ENCODE measurements at places on chromosomes 12 and 14. TPM values are rescaled to one million over a fixed set of nuclear protein-coding genes. Genes with fewer than 3 reads are reported as not detected.

GRCh38 chr12:101501410-101501995 lies 26.4 kb downstream of the SPIC start:
- DNase-seq: no peak

DNA sequence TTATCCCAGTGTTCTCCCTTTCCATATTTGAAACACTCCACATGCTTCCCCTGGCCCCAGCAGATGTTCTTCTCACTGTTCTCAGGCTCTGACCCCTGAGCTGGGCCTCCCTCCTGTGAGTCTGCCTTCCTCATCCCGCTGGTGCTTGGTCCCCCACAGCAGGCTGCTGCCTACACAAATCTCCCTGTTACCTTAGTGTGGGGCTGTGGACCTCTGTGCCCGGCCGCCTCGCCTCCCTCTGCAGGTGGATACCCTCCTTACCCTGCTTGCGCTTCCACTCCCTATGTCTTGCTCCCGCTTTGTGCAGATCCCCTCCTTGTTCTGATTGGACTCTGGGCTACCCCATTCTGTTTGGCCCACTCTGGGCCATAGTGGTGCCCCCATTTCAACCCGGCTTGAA lies 6.9 kb downstream of the DERA start:
- DNase-seq: no peak

DNA sequence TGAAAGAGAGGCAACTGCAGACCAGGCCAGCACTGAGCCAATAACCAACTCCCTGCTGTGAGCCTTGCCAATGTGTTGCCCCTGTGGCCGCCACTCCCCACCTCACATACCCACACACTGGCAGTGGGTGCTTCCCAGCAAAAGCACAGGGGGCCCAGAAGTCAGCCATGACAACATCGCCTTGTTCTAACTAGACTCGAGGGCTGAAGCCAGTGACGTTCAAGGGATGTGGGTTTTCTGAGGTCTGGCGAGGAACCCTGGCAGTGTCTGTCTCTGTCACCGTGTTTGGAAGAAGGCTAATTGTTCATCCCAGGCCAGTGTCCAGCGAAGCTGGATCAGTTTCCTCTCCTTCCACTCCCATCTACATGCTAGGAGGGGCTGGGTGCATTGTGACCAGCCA lies 311.8 kb upstream of the AMIGO2 start:
- no peak for DNase-seq

DNA sequence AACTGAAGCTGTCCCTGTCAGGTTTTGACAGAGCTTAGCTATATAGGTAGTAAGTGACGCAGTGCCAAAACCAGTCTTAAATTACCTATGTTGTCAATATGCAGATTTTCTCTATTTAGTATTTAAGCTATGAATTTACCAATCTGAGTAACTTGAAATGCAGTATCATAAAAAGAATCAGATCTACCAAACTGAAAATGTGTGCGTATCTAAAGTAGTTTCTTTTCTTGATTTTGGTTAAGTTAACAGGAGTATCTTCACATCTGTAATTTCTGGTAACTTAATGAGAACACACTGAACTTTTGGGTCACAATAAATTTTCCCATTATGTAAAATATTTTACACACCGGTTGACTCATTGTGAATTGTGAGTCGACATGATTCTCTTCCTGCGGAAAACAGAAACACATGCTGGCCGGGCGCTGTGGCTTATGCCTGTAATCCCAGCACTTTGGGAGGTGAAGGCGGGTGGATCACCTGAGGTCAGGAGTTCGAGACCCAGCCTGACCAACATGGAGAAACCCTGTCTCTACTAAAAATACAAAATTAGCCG lies 45.1 kb downstream of the TRAF3 start:
- DNase-seq: no peak

DNA sequence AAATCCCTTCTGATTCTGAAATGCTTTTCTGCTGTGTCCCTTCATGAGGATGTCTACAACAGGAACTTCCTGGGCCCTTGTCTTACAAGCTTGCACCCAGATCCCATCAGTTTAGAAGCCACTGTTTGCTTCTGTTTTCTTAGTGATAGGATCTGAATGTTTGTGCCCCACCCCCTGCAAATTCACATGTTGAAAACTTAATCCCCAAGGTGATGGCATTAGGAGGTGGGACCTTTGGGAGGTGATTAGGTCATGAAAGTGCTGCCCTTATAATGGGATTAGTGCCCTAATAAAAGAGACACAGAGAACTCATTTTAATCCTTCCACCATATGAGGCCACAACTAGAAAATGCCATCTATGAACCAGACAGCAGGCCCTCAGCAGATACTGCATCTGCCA lies 36.0 kb upstream of the GNPNAT1 start:
- DNase-seq: no peak

DNA sequence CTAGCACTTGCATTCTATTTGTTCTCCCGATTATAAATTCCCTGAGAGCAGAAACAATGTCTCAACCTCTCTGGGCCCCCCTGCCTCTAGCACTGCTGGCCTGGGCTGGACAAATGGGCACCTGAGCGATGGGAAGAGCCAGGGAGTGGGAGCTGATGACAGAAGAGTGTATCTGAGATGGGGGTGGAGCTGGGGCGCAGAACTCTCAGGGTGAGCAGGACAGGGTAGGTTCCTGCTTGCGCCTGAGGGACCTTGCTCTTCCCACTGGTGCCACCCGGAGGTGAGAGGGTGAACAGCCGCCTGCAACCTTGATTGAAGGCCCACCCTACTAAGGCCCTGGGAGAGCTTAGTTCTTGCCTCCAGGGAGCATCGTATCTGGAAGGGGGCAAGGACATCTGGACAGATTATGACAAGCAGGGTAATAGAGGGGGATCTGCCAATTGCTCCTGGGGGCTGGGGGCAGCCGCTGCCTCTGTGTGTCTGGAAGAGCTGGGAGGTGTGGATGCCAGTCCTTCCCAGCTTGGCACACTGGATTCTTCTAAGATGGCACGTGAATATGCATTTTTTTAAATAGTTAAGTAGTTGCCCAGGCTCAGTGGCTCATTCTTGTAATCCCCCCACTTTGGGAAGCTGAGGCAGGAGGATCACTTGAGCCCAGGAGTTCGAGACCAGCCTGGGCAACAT lies 43.0 kb upstream of the TSPAN9 start:
- DNase-seq: no peak

DNA sequence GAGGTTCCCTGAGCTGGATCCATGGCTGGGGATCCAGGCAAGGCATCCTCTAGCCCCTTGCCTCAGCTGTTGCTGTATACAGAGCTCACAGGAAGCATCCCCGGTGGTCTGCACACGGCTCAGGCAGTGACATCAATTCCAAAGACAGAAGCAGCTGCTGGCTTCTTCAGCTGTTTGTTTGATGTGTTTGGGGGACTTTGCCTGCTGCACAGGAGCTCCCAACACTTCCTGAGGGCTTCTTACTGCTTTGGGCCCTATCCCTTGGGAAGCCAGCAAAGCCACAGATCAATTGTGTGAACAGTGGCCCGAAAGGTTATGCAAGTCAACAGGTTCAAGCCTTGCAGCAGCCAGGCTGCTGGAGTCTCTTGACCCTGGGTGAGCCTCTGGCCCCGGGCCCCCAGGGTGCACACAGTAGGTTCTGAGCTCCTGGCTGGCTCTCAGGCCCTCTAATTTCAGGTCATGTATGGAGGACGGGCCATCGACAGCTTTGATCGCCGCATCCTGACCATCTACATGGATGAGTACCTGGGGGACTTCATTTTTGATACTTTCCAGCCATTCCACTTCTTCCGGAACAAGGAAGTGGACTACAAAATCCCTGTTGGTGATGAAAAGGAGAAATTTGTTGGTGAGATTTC lies 42.6 kb downstream of the CCDC92 start:
- DNase-seq: no peak

The RDH12 gene
- not detected for total RNA-seq

The FGF23 gene
- total RNA-seq: not detected

The PDE6H gene
- not detected for total RNA-seq

The VDR gene
- total RNA-seq: 13.1 TPM

The OTX2 gene
- total RNA-seq: not detected

The SDR9C7 gene
- not detected for total RNA-seq

The SLC5A8 gene
- 0.11 TPM for total RNA-seq

Measured in ascending aorta (tissue), 2 donors.